Stimulated activated CD8-positive, alpha-beta memory T cell treated with anti-CD3 and anti-CD28 coated beads, Interleukin-2, amount 100 ng/mL, for 1 hour (primary cell): ENCODE measurements at places on chromosomes 1 and 21.

DNA sequence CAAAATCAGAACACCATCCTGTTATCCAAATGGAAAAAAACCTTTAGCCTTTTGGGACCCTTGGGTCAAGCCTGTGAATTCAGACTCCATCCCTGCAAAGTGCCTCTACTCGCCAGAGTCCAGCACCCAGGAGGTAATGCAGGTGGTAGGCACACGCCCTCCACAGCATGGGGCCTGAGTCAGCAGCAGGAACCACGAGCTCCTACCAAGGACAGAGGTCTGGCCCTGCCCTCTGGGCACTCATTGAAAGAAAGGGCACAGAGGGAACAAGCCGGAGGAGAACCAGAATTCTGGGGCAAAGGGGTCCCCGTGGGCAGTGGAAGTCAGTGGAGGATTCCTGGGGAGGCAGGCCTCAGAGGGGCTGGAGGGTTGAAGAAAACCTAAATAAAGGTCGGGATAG lies 438.1 kb downstream of the NPHP4 start:
- no peak for DNase-seq

DNA sequence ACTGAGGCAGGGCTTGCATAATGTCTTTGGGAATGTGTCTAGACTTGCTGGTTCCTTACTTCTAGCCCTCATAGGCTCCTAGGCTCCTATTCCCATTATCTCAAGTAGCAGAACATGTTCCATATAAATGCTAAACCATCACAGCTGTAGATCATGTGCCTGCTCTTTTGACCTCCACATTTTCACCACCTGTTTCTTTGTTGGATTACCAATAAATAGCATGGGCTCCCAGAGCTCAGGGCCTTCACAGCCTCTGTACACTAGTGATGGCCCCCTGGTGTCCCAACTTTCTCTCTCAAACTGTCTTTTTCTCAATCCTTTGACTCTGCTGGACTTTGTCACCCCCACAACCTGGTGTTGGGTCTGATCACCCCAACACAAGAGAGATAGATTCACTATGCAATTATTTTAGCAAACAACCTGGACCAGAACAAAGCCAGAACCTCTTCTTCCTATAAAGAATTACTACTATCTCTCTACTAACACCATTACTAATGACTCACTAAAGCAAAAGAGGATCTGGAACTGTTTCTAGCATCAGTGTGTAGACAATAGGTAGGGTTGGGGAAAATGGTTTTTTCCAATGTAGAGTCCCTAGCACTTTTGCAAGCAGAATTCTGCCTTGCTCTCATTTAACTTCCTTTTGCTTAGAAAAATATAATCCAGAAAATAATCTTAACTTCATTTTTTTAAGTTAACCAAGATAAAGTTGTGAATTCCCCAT lies 51.7 kb downstream of the WLS start:
- DNase-seq = no peak

- no peak for DNase-seq
Measured at GRCh38 chr1:13820055-13820454, 120.1 kb downstream of the PRDM2 start.

DNA sequence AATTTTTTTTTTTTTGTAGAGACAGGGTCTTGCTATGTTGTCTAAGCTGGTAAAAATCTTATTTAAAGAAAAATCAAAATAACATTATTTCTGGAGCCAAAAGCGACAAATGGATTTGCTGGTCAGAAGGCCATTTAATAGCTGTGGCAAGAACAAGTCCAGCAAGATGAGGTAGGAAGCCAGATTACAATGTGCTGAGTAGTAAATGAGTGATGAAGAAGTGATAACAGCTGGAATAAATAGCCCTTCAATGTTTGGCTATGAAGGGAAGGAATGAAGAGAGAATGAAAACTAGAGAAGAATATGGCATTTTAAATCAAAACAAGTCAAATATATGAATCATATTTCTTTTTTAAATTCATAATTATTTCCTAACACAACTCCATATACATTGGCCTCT lies 34.5 kb downstream of the SYDE2 start:
- no peak for DNase-seq

- DNase-seq = no peak
Measured at GRCh38 chr1:156845055-156845952, 13.6 kb downstream of the INSRR start.

GRCh38 chr1:184563308-184563707 lies 176.5 kb downstream of the C1orf21 start:
- no peak for DNase-seq

DNA sequence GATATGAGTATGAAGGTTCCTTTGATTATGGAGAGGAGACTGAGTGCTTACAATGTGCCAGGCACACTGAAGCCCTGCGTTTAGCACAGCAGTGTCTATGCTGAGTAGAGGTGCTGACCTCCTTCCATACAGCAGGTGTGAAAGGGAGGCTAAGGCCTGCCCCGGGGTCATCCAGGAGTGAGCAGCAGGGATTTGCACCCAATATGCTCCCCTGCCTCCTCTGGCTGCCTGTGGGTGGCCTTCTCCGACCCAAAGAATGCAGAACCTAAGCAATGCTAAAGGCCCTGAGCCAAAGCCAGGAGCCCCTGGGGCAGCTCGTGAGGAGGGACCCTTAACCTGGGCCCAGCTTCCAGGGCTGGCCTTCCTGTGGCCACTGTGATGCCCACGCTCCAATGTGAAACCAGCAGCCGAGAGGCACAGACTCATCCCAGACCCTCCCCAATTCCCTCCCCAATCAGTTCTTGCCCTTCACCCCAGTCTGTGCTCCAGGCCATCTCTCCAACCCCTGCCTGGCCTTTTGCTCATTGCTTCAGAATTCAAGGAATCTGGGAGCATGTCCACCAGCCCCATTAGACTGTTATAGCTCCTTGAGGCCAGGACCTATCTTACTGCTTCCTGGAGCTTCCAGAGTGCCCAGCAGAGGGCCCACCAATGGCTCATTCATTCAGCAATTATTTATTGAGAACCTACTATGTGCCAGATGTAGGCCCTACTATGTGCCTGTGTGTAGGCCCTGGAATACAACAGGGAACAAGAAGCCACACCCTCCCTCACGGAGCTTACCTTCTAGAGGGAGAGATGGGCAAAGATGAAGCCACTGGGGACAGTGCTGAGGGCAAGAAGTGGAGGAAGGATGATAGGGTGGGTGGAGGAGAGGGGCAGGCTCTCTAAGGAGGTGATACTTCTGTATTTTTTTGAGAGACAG lies 53.3 kb downstream of the TAS1R2 start:
- no peak for DNase-seq

GRCh38 chr21:38410466-38410865 lies 87.8 kb downstream of the ERG start:
- no peak for DNase-seq

DNA sequence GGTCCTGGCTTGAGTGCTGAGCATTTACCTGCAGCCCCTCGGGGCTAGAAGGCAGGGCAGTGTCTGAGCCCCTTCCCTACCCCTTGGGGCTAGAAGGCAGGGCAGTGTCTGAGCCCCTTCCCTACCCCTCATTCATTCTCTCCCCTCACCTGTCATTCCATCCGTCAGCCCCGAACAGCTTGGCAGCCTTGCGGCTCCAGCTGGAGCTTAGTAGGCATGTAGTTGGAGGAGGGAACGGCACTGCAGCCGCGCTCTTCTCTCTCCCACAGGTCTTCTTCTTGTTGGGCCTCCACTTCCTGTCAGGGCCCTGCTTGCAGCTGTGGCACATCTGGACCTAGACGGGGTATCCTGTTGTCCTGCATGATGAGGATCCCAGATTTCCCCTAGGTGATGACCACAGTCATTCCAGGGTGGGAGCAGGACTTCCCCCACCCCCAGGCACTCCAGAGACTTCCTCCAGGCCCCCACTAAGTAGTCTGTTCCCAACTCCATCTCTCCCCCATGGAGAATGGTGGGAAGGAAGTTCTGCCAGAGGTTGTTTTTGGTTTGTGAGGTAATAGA lies 22.2 kb downstream of the MAPKAPK2 start:
- no peak for DNase-seq

DNA sequence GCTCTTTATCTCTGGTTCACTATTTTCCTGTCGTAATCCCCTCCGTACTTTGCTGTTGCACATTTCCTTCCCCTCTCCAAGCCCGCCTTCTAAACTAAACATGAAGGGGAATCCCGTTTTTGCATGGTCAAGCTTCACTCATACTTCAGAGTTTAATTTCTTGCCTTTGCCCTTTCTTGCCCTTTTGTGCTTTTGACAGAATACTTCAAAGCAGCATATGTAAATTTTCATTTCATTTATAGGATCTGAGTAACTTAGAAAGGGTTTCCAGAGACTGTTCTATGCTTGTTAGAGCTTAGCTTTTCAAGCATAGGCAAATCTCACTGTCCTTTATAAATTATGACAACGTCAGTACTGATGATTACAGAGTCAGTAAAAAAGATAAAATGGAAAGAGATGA lies 27.7 kb downstream of the SPATA45 start:
- no peak for DNase-seq

DNA sequence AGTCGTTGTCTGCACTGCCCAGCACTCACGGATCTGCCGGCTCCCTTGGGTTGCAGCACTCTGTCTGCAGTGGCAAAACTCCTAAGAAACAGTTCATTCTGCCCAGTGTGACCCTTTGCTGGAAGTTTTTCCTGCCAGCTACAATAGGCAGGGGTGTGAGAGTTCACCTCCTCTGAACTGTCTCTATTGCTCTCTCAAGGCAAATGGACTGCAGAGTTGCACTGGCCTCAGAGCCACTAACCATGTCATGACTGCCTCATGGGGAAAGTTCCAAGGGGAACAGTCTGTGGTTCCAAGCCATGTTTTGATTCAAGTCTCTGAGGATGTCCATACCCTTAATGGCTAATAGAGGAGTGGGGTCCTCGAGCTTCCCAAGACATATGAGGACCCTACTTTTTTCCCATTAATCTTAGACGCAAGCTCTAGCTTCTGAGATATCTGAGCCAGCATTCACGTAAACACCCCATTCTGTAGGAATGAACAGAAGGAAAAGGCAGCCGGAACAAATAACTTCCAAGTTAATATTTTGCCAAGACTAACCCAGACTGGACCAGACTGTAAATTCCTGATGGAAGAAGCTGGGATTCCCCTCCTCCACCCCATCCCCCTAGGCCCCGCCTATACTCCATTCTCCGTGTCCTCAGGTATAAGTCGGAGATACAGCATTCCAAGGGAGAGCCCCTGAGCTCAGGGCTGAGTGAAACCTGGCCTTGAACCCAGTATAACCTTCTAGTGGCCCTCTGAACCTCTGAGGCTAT lies 93.8 kb upstream of the AKT3 start:
- DNase-seq = no peak

GRCh38 chr1:115307661-115308060 lies 30.4 kb downstream of the NGF start:
- DNase-seq = no peak

DNA sequence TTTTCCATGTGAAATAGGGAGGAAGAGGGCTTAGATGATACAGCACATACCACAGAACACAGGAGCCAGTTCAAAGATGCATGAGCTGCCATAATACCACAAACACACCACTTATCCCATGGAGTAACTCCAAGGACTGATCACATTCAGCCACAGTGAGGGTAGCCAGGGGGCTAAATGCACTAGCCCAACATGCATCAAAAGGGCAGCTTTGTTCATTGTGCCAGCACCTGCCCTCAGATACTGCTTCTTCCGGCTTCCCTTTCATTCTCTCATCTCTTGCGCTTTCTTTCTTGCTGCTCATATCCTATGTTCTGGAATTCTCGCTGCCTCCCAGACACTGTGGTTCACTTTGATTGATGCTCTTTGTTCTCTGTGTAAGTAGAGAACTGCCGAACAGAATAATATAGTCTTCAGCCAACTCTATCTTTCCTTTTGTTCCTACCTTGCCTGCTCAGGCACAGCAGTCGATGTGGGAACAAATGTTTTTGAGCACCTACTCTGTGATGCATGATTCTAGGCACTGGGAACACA lies 50.0 kb upstream of the SYT6 start:
- no peak for DNase-seq

GRCh38 chr1:239786464-239786863 lies 305.2 kb upstream of the FMN2 start:
- no peak for DNase-seq

GRCh38 chr1:100443811-100444571 lies 91.7 kb downstream of the CDC14A start:
- DNase-seq = no peak

DNA sequence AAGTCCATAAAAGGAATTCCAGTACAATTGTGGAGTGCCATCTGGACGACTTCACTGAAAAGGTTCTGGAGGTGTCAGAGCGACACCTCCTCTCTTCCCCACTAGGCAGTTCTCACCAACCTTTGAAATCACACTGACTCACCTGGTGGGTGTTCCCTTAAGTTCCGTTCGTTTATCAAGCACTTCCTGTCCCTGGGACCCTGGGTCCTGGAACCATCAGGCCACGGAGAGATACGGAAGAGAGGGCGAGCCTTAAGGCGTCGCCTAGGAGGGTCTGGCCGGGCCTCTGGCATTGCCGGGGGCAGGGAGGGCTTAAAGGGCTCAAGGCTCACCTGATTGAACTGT lies 317 bp downstream of the SPAG17 start:
- no peak for DNase-seq

DNA sequence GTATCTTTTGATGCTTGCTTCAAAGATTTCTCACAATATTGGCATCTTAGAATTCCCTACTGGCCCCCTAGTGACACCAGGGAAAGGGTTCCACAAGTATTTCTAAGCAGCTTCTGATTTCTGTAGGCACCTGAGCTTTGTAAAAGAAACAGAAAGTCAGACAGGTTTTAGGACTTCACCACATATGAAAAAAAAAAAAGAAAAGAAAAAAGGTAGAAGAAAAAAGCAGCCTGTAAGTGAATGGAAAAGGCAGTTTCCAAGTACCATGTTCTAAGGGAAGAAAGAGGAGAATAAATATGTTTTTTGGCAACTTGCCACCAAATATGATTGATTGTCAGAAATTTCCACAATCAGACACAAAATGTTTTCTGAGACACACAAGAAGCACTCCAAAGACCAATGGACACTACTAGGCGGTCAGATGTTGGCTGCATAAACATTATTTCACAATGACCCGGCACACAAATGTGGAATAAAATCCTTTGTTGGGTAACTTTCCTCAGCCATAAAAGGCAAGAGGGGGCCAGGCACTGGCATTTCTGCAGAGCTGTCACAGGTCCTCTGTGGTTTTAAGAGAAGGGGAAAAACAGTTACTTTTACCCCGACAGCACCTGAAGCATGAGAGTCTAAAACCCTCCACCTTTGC lies 12.7 kb upstream of the CPLANE2 start:
- no peak for DNase-seq

DNA sequence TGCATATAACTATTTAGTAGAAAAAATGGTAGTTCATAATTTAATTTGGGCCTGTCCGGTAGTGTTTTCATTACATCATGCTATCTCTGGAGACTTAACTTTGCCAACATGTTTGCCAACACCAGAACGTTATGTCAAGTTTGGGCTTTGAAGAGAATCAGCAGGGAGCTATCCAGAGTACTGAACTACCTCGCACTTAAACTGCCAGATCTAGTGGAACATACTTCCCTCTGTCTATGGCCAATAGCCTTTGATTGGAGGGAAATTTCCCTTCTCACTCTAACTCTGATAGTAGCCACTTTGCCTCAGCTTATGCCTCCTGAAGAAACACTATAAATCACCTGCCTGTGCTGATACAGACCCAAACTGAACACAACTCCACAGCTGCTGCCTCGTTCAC lies 10.0 kb downstream of the LRRC53 start:
- no peak for DNase-seq

- no peak for DNase-seq
Measured at GRCh38 chr1:56424744-56425493, 154.4 kb downstream of the PLPP3 start.
